ENCODE measurements at places on chromosomes 1 and 21. TPM values are rescaled to one million over a fixed set of nuclear protein-coding genes. Genes with fewer than 3 reads are reported as not detected.

GRCh38 chr1:86394416-86394815 is 1.7 kb downstream of the ODF2L start:
- DNase-seq: peak; percentile 6

Gene S100A7A
- 0.30 TPM for total RNA-seq

GRCh38 chr1:169692756-169693460 is 18.5 kb downstream of the SELL start:
- DNase-seq: no peak

DNA sequence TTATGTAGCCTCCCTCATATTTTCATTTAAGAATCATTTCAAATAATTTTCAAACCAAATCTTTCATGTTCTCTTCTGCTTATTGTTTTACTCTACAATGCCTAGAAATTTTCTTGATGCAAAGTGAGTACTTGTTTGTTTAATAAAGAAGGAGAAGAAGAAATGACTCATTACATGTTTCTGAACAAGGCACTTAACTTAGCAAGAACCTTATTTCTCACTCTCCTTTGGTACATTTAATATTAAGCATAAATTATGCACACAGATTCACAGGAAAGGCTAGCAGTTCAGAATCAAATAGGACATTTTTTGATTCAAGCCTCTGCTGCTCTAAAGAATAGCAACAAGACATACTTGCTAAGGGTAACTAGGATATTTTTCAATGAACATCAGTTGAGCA is 9.1 kb downstream of the SCYL3 start:
- DNase-seq: no peak

- DNase-seq: no peak
Measured at GRCh38 chr21:46052703-46053651, 44.9 kb upstream of the COL6A2 start.

Gene RAB7B
- 17.2 TPM for total RNA-seq

Data from skin of body (tissue), 3 donors.